ENCODE measurements at places on chromosomes 6 and 20.

DNA sequence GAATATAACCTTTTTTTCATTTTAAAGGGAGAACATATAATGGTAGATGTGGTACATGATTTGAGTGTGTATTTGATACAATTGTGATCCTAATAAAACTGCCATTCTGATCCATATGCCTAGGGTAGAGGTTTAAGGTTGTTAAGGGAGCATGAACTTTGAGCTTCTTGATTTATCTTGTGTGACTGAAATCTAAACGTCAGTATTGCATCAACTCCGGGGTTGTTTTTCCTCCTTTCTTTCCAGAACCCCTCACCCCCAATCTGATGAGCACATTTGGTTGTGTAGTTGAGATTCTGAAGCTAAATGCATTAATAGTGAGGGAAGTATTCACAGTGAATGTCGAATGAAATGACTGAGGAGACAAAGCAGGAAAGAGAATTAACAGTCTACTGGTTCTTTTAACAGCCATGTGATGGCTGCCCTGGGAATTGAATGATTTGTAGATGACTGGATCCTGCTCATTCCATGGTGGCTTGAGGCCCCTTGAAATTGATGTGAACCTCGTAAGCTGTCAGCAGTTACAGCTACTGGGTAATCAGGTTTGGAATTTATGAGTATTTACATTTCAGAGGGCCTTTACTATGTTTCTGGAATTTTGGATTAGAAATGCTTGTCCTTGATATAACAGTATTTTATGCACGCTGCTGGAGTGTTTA is 44.8 kb downstream of the FARS2 start:
- no peak for DNase-seq

DNA sequence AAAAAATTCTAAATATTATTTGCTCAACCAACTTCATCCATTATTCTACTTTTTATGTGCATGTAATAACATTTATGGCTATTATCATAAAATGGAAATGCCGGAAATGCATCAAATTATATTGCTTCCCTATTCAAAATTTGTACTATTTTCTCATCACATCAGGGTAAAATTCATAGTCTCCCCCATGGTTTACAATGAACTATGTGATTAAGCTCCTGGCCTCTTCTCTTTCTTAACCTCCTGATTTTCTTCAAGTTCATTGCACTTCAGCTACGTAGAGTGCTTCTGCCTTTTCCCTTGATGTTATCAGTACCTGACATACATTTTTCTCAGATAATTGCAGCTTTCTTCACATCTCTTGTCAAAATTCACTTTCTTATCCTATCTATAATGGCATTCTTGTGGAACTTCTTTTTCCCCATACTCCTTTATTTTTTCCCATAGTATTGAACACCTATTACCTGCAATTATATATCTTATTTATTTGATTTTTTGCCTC is 699.1 kb upstream of the ADGRB3 start:
- no peak for DNase-seq

DNA sequence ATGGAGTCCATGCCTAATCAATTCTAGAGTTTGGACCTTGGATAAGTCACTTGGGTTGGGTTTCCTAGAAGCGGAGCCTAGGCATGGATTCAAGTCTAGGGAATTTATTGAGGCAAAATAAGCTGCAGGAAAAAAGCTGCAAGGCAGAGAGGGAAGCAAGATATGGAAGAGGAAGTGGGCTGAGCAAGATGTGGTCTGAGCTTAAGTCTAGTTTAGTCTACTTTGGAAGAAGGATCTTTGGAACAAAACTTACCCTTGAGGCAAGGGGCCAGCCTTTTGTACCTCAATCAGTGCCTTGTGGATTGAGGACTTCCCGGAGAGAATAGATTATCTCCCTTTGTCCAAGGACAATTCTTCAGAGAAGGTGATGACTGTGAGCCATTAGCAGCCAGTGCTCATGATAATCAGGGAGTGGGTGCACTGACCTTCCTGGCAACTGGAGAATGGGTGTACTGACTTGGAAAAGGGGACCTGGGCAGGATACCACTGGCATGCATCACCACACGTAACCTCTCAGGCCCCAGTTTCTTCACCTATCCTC is 10.9 kb downstream of the ZSCAN9 start:
- DNase-seq = no peak

DNA sequence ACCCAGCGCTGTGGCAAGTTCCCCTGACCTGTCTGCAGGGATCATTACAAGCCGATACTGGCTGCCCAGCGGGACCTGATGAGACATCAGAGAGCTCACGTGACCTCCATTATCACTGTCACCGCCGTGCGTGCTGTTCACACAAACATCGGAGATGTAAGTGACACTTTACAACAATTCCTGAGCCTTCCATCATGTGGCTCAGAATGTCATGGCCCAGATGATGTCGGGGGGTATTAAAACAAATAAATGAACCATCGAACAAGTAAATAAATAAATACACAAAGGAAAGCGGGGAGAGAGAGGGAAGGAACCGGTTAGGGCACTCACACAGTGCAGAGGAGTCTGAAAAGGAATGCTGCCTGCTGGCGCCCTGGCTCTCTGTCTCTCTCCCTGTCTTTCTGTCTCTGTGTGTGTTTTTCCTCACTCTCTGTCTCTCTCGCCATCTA is 195.1 kb downstream of the BMP7 start:
- no peak for DNase-seq

GRCh38 chr6:129844118-129844891 is 16.8 kb downstream of the TMEM244 start:
- DNase-seq = peak; percentile 49

Measured in cardiac fibroblast (primary cell).